ENCODE measurements at places on chromosomes 11 and 22. TPM values are rescaled to one million over a fixed set of nuclear protein-coding genes. Genes with fewer than 3 reads are reported as not detected.

USP2 gene
- total RNA-seq, result 6.5 TPM

MAJIN gene
- not detected for total RNA-seq

- DNase-seq, result no peak
Measured at GRCh38 chr11:116310698-116311097, 462.1 kb downstream of the BUD13 start.

NFRKB gene
- total RNA-seq, result 19.3 TPM

SLC1A2 gene
- total RNA-seq, result 0.14 TPM

- no peak for DNase-seq
Measured at GRCh38 chr11:16070573-16070972, 285.8 kb downstream of the SOX6 start.

DNA sequence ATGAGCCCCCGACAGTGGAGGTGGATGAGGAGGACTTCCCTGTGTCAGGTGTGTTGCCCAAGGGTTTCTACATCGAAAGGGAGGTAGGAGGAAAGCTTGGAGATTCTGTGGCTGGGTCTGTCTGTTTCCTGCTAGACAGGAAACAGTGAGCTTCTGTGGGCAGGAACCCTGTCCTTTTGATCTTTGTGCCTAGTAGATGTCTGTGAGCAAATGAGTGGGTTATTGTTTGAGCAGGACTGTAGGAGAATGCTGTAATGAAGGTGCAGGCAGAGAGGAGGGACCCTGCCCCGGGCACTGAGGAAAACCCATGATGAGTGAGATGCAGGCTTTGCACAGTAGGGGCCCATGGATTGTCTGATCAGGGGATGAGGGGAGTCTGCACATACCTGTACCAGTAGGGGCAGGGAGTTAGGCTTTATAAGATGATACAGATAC, 14.0 kb downstream of the USP35 start:
- no peak for DNase-seq

DNA sequence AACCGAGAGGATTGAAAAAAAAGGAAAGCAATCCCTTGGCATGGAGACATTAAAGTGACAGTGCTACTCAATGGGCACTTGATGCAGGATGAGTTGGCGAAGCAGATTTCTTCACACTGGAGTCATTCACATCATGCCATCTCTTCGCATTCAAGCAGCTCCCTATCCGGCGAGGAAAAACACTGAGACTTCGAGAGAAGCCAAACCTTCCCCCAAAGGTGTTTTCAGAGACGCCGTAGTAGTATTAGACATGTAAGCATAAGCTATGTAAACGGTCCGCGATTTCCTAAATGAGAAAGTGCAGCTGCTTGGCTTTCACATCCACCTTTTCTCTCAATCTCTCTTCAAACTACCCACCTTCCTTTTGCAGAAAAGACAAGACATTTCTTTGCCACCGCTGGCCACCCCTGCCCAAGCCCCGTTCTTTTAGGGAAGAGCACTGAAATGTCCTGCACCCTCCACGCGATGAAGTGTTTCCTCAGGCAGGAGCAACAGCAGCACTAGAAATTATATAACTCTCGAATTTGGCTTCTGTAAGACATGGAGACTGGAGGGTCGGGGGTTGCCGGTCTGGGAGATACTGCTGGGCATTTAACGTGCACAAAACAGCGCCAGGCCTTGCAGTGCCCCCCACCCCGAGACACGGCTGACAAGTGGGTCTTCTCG, at the start of gene DLG2:
Gene DLG2, minus strand, starts transcription at position 13 of the 666 bp plus-strand sequence.
- DNase-seq, result peak; percentile 18

MPPED1 gene
- total RNA-seq, result not detected

- no peak for DNase-seq
Measured at GRCh38 chr22:38165922-38166593, 15.6 kb downstream of the PLA2G6 start.

GRCh38 chr11:17840101-17840548, 105.5 kb downstream of the KCNC1 start:
- no peak for DNase-seq

BCO2 gene
- 0.62 TPM for total RNA-seq

DNA sequence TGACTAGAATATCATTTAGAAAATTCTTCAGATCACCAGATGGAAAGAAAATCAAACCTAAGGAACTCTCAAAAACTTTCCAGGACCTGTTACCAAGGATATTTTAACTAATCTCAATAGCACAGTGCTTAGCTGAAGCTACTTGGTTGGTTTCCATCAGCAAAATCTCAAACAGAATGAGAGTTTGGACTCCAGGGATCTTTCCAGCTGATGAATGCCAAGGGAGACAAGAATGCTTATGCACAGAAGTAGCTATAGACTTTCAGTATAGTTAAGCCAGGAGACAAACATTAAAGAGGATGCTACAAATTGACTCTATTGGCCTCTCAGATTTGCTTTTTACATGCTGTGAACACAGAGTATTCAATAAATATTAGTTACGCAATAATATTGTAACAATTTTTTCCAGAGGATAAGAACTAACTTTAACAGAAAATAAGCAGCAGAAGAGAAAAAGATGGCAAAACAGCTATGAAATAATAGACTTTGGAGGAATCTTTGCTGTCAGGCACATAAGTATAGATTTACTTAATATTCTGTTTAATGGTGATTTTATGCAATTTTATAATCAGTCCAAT, 331.4 kb downstream of the DLG2 start:
- DNase-seq, result no peak
